CD4-positive, alpha-beta T cell treated with Interleukin-6 at 100 ng/mL for 8 hours (primary cell): ENCODE measurements at places on chromosomes 7 and 10.
A peak's percentile ranks its signal among the peaks of the same experiment; 100 is the strongest.

- DNase-seq: no peak
These were observed 138.0 kb downstream of the LHPP start for GRCh38 chr10:124599588-124600050.

DNA sequence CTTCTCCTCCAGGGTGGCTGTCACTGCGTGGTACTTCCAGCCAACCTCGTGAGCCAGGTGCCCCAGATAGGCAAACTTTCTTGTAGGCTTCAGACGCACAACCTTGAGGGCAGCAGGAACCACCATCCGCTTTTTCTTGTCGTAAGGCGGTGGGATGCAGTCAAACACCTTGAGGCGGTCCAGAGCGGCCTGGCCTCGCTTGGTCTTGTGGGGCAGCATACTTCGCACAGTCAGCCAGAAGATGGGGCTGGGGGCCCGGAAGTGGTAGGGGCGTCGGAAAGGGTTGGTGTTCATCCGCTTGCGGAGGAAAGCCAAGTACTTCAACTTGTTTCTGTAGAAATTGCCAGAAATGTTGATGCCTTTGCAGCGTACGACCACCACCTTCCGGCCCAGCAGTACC, 17.4 kb downstream of the SHOC2 start:
- no peak for DNase-seq

GRCh38 chr7:67692425-67692824, 695.8 kb downstream of the TYW1 start:
- no peak for DNase-seq

DNA sequence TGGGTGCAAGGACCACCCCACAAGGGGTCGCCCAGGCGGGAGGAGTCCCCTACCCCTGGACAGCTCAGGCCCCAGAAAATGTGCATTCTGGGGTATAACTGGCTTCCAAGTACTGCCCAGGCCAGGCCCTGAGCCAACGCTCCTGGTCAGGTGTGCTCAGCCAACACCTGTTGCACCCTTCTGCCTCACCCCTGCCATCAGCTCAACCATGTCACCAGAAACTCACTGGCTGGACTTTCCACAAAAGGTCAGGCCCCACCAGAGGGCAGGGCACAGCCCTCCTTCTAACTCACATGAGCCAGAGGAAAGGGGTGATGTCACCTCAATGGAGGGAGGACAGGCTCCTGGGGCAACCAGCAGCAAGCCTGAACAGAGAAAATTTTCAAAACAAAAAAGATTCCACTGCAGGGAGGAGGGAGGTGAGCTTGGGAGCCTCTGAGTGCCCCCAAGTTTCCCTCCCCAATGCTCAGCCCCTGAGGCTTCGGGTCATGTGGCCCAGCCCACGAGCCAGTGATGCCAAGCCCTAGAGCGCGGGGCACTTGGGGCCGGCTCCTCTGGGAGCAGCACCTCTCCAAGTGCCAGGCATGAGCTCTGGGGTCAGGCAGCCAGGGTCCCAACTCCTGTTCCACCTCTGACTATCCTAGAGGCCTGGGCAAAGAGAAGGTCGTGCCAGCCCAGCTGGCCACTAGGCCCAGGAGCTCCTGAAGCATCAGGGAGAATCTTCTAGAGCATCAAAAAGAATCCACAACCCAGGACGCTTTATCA, 2.2 kb downstream of the OGDHL start:
- DNase-seq: no peak

DNA sequence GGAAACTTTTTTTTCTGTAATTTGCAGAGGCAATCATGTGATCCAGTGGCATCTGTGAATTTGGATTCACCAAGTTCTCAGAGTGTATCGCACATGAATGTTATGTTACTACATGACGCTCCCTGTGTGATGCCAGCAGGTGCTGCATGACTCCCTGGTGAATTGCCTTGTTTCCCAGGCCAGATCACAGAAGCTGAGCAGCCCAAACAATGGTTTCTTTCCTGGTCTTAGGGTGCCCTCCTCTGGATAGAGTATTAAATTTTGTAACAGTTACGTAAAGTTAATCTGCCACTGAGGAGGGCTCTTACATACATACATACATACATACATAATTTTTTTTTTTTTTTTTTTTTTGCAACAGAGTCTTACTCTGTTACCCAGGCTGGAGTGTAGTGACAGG, 3.6 kb downstream of the ZSCAN21 start:
- peak; percentile 30 for DNase-seq

GRCh38 chr10:128365156-128365725, 239.0 kb upstream of the MKI67 start:
- no peak for DNase-seq

GRCh38 chr10:112775381-112775780, 174.7 kb upstream of the TCF7L2 start:
- no peak for DNase-seq

GRCh38 chr7:90621125-90621746, 25.1 kb downstream of the CDK14 start:
- DNase-seq: no peak

DNA sequence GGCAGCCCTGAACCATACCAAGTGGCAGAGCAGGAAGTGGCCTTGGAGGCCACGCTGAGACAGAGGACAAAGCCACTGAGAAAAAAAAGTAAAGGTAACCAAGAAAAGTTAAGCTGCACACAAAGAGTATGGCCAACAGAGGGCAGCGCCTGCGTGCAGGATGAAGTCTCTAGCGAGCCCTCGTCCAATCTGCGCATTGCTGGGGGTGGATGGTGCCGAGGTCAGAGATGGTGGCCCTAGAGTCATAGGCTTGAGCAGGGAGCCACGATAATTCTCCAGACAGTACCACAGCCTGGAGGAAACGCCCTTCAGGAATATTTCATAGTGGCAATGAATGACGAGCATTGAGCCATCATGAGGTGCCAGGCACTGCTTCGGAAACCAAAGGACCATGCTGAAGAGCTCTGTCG, 9.7 kb downstream of the ATP6V0E2 start:
- DNase-seq: peak; percentile 51

- no peak for DNase-seq
These were observed 43.0 kb downstream of the SRPK2 start for GRCh38 chr7:105345725-105346124.

DNA sequence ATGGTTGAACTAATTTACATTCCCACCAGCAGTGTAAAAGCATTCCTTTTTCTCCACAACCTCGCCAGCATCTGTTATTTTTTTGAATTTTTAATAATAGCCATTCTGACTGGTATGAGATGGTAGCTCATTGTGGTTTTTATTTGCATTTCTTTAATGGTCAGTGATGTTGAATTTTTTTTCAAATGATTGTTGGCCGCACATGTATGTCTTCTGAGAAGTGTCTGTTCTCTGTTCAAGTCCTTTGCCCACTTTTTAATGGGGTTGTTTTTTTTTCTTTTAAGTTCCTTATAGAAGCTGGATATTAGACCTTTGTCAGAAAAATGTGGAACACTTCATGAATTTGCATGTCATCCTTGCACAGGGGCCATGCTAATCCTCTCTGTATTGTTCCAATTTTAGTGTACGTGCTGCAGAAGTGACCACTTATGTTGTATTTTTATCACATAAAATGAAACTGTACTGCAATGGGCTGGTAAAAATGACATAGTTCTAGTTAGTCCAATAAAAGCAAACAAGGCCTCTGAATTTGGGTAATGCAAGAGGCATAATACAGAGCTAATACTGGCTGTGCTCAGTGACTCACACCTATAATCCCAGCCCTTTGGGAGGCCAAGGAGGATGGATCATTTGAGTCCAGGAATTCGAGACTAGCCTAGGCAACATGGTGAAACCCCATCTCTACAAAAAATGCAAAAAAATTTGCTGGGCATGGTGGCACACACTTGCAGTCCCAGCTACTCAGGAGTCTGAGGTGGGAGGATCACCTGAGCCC, 70.3 kb downstream of the ABI1 start:
- no peak for DNase-seq

- no peak for DNase-seq
These were observed 173.9 kb downstream of the ZNF438 start for GRCh38 chr10:30857803-30858202.

GRCh38 chr7:106866298-106867281, 1.5 kb downstream of the PIK3CG start:
- DNase-seq: peak; percentile 26

DNA sequence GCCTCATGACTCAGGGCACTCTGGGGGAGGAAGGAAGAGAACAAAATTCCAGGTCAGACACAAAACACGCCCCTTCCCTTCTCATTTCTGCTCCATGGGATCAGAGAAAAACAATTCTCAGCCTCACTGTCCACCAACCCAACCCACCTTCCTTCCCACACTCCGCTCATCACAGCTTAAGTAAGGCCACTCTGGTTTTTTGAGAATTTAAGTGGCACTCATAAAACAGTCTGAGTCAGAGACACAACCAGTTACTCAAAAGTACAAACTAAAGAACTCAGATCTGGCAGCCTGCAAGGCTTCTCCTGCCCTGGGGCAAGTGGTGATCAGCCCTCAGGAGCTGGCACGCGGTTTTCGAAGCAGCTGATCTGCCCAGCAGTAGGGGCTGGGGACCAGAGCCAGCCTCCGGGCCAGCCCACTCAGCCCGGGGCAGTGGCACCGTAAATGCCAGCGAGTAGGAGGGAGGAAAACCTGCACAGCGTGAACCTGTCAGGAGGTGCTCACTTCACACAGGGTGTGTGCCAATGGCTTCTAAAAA, 39.1 kb upstream of the ABLIM1 start:
- DNase-seq: no peak

GRCh38 chr7:30163231-30163894, 28.6 kb downstream of the MTURN start:
- no peak for DNase-seq

DNA sequence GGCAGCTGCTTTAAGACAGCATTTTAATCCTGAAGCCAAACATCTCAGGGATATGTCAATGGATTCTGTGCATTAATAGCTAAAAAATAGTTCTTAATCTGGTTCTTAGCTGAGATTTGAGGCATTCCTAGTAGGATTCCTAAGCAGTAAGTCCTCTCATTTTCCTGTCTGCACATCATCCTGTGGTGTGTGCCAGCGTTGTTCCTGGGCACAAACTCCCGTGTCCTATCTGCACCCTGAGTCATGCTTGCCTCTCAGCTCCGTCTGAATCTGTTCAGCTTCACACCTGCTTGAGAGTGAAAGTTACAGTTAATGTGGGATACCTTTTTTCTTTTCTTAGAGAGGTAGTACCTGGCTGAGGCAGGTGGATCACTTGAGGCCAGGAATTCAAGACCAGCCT, 19.5 kb downstream of the BAG3 start:
- no peak for DNase-seq

GRCh38 chr10:24617771-24618396, 105.8 kb downstream of the ARHGAP21 start:
- DNase-seq: peak; percentile 37

GRCh38 chr10:10869592-10869991, 148.1 kb upstream of the CELF2 start:
- DNase-seq: no peak

- peak; percentile 61 for DNase-seq
These were observed 134.3 kb downstream of the PRKCQ start for GRCh38 chr10:6445671-6446316.

DNA sequence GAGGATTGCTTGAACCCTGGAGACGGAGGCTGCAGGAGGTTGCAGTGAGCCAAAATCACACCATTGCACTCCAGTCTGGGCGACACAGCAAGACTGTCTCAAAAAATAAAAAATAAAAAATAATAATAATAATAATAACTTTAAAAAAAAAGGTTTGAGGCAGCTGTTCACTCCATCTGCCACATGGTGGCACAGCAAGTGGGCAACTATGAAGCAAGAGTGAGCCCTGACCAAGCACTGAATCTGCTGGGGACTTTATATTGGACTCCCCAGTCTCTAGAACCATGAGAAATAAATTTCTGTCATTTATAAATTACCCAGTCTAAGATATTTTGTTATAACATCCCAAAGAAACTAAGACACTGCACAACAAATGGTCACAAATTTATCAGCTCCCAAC, 14.6 kb upstream of the BRI3 start:
- no peak for DNase-seq

DNA sequence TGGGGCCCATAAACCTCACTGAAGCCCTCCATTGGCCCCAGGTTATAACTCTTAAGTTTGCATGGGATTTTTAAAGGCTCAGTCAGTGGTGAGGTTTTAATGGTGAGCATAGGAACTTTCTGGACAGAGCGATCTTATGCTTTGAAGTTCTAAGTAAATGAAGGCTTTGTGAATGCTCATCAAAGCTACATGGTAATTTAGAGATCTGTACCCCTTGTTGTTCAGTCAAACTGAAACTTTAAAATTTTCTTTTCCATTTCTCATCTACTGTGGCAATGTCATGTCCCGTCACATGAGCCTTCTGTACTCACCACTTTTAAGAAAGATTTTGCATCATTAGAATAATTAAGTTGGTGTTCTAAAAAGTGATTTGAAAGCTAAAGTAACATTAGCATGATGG, 39.9 kb downstream of the CHN2 start:
- no peak for DNase-seq

DNA sequence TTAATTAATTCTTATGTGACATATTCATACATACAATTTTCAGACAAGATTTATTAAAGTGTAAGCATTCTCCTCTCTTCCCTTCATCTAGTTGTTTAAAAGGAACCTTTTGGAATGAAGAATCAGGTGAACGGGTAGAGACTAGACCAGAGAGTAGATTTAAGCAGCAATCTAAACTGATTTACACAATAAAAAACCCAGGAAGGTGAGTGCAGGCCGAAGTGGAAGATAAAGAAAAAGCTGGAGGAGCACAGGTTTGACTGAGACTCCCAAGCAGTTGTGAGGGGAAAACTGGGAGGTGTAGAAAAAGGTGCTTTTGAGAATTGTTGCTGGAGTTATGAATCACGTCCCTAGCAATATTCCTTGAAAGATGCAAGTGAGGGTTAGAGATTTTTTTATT, 601.1 kb downstream of the SORCS1 start:
- no peak for DNase-seq

GRCh38 chr7:4769761-4770160, 5.7 kb upstream of the AP5Z1 start:
- no peak for DNase-seq

GRCh38 chr10:52566471-52567246, 205.9 kb downstream of the MBL2 start:
- no peak for DNase-seq

- no peak for DNase-seq
These were observed 26.5 kb upstream of the WNT16 start for GRCh38 chr7:121302214-121302745.

DNA sequence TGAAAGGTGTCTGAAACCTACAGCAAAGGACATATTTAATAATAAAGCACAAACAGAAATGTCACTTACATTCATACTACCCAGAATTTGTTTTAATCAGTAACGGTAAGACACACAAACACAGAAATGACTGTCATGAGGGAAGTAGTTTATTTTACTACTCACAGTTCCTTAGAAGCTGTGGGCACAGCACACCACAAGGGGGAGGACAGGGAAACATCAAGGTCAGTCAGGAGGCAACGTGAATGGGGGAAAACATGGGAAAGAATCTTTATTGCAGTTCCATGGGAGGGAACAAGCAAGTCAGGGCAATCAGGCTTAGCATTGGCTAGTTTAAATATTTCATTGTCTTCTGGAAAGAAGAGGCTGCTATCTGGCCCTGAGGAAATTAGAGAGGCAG, 123.8 kb upstream of the PDSS1 start:
- DNase-seq: no peak
